Activated CD4-positive, alpha-beta T cell treated with anti-CD3 and anti-CD28 coated beads, Interleukin-2, amount 10 ng/mL, durations not matched to agents 24 days and 14 days (primary cell): ENCODE measurements at places on chromosomes 5 and 9. TPM values are rescaled to one million over a fixed set of nuclear protein-coding genes. Genes with fewer than 3 reads are reported as not detected.
A peak's percentile ranks its signal among the peaks of the same experiment; 100 is the strongest.

The SHOC1 gene
- not detected in 2 replicates for total RNA-seq

The GCNT1 gene
- 7.0 and 9.8 TPM in 2 replicates for total RNA-seq

The SPATA6L gene
- not detected in 2 replicates for total RNA-seq

The DAPK1 gene
- 2.2 and 3.6 TPM in 2 replicates for total RNA-seq

The UGT3A1 gene
- not detected in 2 replicates for total RNA-seq

The PCDHB15 gene
- total RNA-seq: not detected in 2 replicates

The RPL37 gene
- 1,546 and 1,565 TPM in 2 replicates for total RNA-seq

The IFNA13 gene
- not detected in 2 replicates for total RNA-seq

The SKIC3 gene
- total RNA-seq: 61.2 and 69.5 TPM in 2 replicates

The COL27A1 gene
- total RNA-seq: 8.5 and 9.7 TPM in 2 replicates

The EPB41L4A gene
- not detected in 2 replicates for total RNA-seq

DNA sequence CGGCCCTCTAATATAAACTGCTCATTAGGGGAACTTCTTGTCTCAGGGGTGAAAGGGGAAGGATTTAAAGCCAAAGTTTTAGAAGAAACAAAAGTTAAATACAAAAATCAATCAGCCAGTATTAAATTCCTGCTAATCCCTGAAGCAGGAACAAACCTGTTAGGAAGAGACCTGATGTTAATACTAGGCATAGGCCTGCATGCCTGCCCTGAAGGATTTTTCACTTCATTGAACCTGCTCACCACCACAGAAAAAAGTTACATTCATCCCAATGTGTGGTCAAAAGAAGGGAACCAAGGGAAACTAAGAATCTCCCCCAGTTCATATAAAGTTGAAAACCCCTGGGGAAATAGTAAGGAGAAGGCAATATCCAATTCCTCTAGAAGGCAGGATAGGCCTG lies 9.4 kb upstream of the RNF180 start:
- no peak for DNase-seq

DNA sequence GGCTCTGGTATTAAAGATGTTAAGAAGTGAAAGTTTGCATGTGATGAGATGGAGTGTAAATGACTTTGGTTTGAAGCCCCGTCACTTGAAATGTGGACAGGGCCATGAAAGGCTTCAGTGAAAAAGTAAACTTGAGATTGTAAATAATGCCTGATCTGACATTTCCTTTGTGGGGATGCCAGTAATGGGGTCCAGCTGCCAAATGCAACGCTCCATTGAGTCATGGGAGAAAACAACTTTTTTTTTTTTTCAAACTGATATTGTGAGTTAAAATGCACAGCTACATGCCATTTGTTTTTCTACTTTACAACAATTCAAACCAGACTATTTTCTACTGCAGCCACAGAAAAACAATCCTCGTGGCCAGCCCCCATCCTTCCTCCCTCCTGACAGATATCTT lies 327.0 kb upstream of the TNC start:
- no peak for DNase-seq

DNA sequence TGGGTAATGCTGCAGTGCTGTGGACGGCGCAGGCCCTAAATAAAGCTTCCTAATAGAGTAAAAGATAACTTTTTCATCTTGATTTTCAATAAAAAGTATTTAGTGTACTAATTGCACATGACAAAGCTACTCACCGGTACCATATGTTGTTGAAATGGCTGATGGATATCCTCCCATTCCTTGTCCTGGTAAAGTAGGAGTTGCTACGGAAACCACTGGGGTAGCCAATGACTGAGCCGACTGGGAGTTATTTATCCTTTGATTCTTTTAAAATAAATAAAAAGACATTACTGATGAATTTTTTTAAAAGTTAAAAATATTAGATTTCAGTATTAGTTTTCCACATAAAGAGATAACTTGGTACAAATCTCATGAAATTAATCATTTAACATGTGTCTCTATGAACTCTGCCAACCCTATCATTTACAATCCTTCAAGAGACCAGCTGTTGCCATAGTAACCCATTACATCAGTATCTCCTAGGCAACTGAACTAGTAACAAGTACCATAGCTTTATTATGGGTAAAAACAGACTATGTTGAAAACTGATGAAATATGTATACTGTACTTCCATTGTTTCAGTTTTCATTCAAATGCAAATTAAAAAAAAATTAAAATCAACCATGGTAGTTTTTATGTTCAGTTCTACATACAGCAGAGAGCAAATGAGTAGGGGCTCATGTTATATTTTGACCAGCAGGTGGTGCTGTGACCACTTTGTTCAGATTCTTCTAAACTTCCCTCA lies 153.7 kb downstream of the MEF2C start:
- peak; percentile 85 for DNase-seq

GRCh38 chr5:34656700-34657273 lies 659 bp downstream of the RAI14 start:
- peak; percentile 59 for DNase-seq

DNA sequence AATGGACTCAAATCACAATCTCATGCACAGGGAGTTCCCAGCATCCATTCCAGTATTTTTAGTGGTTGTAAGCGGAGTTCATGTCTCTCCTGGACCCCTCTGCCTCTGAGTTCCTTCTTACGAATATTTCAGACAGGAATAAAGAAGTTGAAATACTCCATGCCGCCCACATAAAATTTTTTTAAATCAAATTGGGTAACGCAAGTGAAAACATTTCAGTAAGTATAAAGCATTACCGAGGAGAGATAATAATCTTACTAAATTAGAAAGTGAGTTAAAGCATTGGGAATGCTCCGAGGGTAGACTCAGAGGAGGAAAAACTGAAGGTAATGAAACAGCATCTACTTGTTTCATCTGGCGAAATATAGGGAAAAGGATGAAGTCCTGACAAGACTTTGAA lies 317.6 kb downstream of the ARRDC3 start:
- no peak for DNase-seq

- no peak for DNase-seq
These were observed 1982.4 kb downstream of the EFNA5 start for GRCh38 chr5:105688227-105688792.

- no peak for DNase-seq
These were observed 70.5 kb downstream of the ERMP1 start for GRCh38 chr9:5762421-5762820.

GRCh38 chr5:144547098-144547499 lies 376.4 kb downstream of the KCTD16 start:
- DNase-seq: no peak

DNA sequence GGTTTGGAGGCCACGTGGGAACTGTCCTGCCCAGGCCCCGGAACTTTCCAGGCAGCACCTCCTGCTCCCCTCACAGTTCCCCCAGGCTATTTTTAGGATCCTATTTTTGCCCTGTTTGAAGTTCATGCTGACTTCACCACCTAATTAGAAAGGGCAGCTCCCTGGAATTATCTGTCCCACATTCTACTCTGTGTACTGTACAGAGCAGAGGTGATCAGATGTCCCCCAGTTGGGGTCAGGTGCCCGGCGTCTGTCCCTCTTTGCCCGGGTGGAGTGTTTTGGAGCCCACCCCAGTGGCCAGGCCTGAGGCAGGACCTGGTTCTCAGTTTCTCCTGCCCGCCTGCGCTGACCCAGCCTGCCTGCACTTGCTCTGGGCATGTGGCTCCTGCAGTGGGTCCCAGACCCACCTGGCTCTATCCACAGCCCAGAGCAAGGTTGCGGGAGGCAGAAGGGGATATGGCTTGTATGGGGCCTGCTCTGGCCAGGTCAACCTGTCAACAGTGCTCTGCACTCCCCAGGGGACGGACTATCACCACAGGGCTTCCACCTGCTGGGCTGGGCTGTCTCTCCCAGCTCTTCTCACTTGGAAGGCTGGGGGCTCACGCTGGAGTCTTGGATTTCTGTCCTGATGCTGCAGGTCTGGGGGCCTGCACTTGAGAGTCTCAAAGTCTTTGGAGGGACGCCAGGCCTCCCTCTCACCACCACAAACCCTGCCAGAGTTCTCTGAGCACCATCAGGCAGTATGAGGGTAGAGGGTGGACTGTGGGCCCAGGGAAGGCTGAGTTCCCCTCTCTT lies 268.3 kb downstream of the GADD45G start:
- DNase-seq: no peak

GRCh38 chr5:80223561-80223960 lies 32.3 kb downstream of the SERINC5 start:
- DNase-seq: no peak

GRCh38 chr5:14953075-14953607 lies 81.6 kb upstream of the ANKH start:
- DNase-seq: no peak

- no peak for DNase-seq
These were observed 109.4 kb downstream of the PSD2 start for GRCh38 chr5:139904816-139905661.

GRCh38 chr5:11482011-11482410 lies 422.2 kb downstream of the CTNND2 start:
- no peak for DNase-seq

- DNase-seq: peak; percentile 97
These were observed 40.7 kb upstream of the CLPTM1L start for GRCh38 chr5:1385395-1386273.

- DNase-seq: no peak
These were observed 35.0 kb downstream of the ERGIC1 start for GRCh38 chr5:172868924-172869591.

DNA sequence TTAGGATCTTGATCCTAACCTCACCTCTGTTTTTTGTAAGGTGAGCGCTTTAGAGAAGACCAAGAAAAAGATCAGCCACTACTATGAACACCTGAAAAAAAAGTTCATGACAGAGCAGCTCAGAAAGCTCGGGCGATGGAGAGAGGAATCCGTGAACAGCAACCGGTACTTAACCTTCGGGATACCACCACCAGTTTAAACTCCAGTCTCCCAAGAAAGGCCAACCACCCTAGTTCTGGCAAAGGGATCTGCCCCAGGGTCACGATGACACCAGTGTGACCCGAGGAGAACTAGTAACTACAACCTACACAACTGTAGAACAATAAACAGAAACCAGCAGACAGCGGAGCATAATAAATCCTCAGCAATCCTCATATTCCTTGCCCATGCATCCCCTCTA lies 8.5 kb downstream of the C5orf52 start:
- no peak for DNase-seq

DNA sequence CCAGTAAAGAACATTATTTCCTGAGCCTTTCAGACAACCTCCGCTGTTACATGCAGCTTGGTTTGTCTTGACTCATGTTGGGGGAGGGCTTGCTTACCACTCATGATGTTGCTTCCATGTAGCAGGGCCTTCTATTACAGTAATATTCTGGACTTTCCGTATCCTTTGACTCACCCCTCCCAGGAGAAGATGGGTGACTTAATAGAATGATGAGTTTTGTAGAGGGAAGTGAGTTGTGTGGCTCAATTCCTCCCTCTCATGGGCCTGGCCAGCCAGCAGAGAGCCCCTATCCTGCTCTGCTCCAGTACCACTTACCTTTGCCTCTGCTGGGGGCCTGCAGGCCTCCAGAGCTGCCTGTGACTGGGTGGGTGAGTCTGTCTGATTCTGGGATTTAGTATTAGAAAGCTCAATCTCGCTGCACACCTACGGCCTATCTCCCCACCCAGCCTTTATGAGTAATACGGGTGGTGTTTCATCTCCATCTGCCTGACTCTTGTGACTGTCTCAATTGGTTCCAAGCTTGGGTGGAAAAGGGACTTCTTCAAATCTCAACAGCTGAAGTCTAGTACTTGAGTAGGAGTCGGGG lies 52.6 kb upstream of the KLF9 start:
- no peak for DNase-seq

GRCh38 chr5:68169903-68170302 lies 45.7 kb upstream of the PIK3R1 start:
- DNase-seq: no peak

DNA sequence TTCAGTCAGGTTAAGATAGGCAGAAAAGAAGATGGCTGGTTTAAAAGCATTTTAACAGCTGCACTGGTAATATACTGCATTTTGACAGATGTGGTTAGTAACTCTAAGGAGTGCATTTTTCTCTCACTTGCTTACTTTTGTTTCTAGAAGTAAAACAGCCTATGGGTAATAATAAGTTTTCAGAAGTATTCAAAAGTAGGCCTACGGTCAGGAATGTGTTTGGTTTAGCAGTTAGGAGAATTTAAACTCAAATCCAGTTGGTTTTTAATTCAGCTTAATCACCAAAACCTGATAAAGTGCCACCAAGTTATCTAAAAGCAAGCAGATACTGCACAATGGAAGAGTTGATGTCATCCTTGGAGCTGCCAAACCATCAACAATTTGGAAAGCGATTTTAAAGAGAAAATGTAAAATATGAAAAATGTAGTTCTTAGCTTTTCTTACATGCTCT lies 160.3 kb downstream of the ARSB start:
- DNase-seq: no peak

GRCh38 chr5:103255691-103256090 lies 2.9 kb upstream of the MACIR start:
- no peak for DNase-seq
